ENCODE measurements at places on chromosomes 3 and 15. TPM values are rescaled to one million over a fixed set of nuclear protein-coding genes. Genes with fewer than 3 reads are reported as not detected.

Gene UBP1
- 54.1 TPM for total RNA-seq

Gene TNFSF10
- total RNA-seq = 74.6 TPM

Gene CHL1
- total RNA-seq = not detected

Gene KCNMB3
- 2.1 TPM for total RNA-seq

Gene AGBL1
- not detected for total RNA-seq

Gene TMEM43
- 98.2 TPM for total RNA-seq

Gene OCA2
- not detected for total RNA-seq

DNA sequence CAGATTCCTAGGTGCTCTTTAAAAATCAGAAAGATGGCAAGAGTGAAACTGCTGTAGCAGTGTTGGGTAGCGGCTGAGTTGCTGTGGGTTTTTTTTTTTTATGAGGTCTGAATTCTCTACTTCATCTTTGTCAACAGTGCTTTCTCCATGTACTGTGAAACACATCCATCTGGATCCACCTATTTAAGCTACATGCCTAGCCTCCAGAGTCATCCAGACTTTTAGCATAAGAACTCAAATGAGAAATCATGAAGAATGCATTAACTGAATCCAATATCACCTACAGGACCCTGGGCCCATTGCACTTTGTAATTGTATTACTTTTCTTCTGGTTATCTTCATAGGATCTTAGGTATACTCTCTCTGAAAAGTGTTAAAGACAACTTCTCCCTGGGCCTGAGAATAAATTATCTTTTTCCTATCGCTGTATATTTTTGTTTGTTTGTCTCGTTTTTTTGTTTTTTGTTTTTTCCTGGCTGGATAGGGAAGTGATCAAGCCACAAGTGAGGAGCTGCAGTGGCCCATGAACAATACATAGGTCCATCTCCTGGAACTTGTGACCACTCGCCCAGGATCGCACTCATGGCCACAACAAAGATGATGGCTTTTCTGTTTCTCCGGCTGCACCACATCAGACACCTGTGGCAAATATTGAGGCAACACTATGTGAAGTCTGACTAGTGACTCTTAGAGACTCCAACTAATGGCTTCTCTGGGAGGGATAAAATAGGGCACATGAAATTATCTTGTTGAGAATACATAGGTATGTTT is 609.9 kb upstream of the AGTR1 start:
- no peak for DNase-seq

DNA sequence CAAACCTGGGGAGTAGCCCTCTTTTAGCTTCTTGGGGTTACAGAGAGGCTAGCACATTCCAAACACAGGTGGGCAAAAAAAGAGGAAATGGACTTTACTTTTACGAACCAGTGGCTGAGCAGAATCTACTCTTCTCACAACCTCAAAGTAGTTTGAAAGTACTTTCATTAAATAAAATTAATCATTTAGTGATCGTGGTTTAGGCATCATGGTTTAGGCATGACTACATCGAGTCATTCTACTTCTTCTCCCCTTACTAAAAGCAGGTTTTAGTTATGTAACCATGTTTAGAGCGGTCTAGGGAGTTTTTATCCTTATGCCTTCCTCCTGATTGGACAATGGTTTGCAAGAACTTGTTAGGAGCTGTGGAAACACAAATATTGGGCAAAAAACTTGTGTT is 2.5 kb upstream of the GREM1 start:
- DNase-seq = no peak

DNA sequence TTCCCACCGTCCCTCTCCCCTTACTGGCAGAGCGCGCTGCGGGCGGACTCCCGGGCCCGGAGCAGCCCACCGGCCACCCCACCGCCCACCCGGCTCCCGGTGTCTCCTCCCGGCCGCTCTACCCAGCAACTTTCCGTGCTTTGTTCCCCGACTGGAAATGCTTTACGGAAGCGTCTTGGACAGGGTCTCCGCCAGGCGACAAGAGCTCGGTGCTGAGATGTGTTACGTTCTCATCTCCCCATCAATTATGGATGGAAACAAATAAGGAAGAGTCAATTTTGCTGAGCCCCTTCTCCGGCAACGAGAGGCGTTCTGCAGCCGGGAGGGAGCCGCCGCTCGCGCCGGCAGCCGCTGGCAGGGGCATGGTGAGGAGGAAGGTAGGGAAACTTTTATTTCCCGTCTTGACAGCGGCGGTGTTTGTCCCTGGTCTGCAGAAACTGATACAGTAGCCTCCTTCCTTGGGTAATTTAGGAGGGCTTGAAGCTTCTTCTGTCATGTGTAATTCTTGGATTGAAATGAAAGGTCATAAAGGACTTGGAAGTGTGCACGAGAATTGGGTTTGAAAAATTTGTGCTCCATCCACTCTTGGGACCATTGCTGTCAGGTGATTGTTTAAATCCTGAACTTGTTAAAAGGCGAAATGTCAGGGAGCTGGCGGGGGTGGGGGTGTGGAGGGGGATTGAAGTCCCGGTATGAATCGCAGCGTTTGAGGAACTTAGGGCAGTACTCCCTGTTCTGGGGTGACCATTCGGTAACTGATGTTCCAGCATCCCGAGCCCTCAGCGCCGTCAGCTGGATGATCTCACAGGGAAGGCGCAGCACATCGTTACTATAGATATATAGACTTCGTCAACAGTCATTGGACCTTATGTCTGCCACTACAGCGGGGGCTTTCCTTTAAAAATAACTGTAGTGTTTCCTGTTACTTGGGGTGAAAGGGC is 1.5 kb downstream of the SEMA6D start:
- no peak for DNase-seq

GRCh38 chr3:12227833-12228232 is 61.0 kb upstream of the PPARG start:
- no peak for DNase-seq

DNA sequence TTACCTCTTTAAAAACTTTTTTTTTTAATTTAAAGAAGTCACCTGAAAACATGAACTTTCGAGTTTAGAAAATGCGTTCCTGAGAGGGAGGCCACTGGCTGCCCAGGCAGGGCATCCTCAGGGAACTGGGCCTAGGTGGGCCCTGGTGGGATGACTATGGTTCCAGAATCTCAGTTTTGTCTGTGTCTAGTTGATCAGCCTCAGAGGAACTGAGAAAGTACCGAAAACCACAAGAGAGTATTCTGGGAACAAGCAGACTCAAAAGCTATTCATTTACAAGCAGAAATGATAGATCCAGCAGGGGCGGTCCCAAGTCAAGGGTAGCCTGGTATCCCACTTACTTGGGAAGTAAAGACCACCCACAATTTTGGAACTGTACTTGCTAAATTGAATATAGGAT is 10.5 kb downstream of the WWTR1 start:
- no peak for DNase-seq

DNA sequence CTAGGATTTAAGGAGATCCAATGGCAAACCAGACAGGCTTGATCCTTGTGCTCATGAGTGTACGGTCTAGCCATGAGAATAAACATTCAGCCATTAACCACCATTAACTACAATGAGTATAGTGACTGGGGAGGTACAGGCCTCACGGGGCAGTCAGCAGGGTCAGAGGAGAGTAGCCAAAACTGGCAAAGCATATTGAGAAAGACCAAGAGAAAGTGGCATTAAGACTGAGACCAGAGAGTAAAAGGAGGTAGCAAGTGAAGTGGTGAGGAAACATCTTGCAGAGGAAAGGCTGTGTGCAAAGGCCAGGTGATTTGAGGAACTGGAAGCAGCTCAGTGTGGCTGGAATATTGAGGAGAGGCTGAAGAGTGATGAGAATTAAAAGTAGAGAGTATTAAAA is 407.2 kb upstream of the LMCD1 start:
- DNase-seq = no peak
